Left lung (tissue), 14 donors: ENCODE measurements at places on chromosomes 12 and 14. TPM values are rescaled to one million over a fixed set of nuclear protein-coding genes. Genes with fewer than 3 reads are reported as not detected.

DNA sequence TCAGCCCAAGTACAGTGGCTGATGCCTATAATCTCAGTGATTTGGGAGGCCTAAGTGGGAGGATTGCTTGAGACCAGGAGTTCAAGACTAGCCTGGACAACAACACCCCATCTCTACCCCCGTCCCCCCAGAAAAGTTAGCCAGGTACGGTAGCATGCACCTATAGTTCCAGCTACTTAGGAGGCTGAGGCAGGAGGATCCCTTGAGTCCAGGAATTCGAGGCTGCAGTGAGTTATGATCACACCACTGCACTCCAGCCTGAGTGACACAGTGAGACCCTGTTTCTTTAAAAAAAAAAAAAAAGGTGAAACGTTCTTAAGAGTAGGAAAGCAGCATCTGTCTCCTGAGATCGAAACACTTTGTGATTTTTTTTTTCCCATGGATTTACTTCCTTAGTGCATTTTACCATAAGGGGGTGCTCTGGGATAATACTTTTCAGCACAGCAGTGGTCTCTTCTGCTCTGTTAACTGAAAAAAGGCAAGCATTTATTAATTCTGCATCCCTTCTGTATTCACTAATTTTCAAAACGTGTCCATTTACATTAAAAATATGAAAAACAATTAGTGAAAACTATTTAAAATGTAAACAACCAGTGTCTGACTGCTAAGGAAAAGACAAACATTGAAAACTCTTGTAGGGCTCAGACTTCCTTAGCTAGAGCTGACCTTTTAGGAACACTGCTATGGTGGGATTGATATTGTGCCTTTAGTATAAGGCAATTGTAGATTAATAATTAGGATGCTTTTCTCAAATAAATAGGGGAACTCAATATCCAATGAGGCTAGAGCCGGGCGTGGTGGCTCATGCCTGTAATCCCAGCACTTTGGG lies 31.2 kb upstream of the USP44 start:
- DNase-seq: no peak

GRCh38 chr12:26252946-26253345 lies 57.6 kb downstream of the SSPN start:
- no peak for DNase-seq

- DNase-seq: no peak
Observed at GRCh38 chr14:62216121-62216520, 453.9 kb downstream of the SNAPC1 start.

DNA sequence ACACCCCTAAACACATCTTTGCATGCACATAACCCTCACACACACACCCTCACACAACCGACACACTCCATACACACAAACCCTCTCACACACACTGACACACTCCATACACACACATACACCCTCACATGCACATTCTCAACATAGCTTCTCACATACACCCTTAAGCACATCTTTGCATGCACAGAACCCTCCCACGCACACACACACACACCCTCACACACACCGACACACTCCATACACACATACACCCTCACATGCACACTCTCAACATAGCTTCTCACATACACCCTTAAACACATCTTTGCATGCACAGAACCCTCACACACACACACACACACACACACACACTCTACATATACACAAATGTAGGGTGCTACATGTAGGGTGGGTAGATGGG lies 72.5 kb upstream of the NOS1 start:
- DNase-seq: no peak

DNA sequence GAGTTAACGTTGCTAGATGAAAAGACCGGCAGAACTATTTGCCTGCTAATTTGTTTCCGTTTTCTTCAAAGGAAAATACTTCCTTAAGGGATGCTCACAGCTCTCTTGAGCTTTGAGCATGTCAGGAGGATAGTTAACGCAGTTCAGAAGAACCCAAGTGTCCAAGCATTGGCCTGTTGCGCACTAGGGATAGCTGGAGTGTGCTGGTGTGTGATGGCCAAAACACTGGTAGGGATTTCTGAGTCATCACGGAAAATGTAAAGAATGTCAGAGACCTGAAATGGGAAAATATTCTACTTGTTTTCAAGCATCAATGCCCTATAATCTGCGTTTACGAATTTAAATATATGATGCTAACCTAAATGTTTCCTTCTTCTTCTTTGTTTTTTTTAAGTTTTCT lies 97.8 kb downstream of the VRK1 start:
- DNase-seq: no peak

DNA sequence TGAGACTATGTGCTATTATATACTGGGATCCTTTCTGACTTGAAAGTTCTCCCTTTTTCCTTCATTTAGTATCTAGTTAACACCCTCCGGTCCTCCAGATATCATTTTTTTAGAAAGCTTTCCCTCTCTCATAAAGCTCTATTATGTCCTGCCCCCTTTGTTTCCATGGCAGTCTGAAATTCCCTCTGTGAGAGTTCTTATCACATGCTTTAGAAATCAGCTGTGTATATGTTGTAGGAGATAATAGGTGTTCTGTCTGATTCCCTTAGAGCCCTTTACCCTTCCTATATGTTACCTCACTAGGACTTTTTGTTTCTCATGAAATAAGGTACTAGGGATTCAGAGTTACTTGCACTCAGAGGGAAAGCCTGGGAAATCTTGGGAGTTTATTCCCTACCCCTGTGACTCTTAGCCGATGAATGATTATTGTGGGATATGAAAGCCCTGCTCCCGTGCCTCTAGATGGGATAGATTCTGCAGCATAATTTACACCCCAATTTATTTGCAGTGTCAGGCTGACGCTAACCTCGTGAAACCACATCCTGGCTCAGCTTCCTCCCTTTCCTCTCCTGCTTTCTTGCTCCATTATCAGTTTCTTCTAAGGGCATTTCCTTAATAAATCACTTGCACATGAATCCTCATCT lies 448.4 kb downstream of the MDGA2 start:
- DNase-seq: no peak

- no peak for DNase-seq
Observed at GRCh38 chr12:131525795-131526508, 184.9 kb upstream of the SFSWAP start.

- no peak for DNase-seq
Observed at GRCh38 chr14:93956514-93957332, 19.6 kb downstream of the ASB2 start.

- no peak for DNase-seq
Observed at GRCh38 chr12:21604245-21605101, at the start of gene GYS2. GYS2 (minus strand) TSS chr12:21604847; CDS start chr12:21604592, 255 bp downstream.

GRCh38 chr14:101175731-101176534 lies 272.4 kb upstream of the RTL1 start:
- no peak for DNase-seq

POTEG gene
- polyA plus RNA-seq: not detected
